ENCODE measurements at places on chromosomes 2 and 18.

- DNase-seq, result no peak
Measured at GRCh38 chr2:65386989-65387388, 45.4 kb downstream of the SPRED2 start.

DNA sequence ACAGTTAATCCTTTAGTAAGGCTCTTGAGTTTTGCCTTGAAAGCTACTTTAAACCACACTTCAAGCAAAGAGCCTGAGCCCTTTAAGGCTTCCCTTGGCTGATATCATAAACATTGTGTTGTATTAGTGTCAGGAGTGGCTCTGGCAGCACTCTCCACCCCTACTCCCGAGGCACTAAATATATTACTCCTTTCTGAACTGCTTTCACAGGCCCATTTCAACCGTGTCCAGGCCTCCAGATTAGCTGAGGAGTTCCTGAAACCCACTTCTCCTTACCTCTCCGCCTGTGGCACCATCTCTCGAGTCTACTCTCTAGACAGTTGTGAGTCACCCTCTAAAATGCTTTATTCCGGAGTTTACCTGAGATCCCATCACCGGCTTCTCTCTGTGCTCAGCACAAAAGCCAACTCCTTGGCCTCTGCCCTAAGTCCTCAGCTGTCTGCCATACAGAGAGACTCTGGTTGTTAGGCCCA lies 14.4 kb upstream of the STON1 start:
- DNase-seq, result no peak

DNA sequence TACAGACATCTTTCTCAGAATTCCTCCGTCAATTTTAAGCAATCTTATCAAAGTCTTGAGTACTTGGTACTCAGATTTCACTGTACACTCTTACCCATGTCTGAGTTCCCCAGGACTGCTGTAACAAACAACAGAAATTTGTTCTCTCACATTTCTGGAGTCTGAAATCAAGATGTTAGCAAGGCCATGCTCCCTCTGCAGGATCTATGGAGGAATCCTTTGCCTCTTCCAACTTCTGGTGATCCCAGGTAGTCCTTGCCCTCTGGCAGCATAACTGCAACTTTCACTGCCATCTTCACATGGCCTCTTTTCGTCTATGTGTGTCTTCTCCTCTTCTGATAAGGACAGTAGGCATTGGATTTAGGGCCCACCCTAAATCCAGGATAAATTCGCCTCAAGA lies 17.1 kb upstream of the CACNB4 start:
- no peak for DNase-seq

GRCh38 chr2:184597571-184597991 lies 748 bp upstream of the ZNF804A start:
- no peak for DNase-seq

DNA sequence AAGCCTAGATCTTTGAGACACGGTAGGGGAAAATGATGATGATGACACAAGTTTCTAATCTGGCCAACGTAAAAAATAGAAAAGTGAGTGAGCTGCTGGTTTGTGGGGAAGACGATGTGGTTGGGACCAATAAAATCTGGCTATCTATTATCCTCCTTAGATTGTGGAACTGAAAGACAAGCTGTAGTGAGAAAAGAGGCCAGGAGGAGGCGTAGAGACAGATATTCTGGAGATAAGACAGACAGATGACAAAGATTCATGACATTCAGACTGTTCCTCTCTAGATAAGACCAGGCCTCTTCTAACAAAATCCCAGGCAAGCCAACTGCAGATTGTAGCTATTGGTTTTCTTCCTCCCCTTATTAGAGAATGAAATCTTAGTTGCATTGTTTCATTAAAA lies 376.3 kb upstream of the UBE2E3 start:
- DNase-seq, result no peak

DNA sequence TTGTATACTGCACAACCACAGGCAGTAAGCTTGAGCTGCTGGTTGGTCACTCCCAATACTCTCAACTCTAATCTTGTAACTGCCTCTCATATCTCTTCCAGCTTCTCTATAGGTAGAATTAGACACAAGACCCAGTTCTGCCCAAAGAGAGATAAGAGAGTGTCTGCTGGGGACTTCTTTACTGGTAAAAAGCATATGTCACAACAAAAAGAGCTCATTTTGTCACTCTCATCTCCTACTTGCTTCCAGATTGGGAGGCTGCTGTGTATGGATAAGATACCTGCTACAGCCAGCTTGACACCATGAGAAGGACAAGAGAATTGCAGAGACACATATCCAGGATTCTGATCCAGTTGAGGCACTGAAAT lies 165.2 kb downstream of the PTH2R start:
- no peak for DNase-seq

DNA sequence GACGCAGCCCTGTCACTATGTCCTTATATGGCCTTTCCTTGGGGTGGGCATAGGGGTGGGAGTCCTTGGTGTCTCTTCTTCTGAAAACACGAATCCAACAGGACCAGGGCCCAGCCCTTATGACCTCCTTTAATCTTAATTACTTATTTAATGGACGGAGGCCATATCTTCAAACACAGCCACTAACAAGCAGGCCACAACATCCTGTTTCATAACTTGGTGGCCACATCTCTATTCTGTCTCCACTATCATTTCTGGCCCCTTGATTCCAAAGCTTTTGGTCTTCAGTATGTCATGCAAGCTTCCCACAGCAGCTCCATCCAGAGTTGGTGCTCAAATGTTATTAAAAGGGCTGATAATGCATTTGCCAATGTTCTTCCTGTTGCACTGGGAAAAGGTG lies 287.3 kb upstream of the SMIM21 start:
- no peak for DNase-seq

DNA sequence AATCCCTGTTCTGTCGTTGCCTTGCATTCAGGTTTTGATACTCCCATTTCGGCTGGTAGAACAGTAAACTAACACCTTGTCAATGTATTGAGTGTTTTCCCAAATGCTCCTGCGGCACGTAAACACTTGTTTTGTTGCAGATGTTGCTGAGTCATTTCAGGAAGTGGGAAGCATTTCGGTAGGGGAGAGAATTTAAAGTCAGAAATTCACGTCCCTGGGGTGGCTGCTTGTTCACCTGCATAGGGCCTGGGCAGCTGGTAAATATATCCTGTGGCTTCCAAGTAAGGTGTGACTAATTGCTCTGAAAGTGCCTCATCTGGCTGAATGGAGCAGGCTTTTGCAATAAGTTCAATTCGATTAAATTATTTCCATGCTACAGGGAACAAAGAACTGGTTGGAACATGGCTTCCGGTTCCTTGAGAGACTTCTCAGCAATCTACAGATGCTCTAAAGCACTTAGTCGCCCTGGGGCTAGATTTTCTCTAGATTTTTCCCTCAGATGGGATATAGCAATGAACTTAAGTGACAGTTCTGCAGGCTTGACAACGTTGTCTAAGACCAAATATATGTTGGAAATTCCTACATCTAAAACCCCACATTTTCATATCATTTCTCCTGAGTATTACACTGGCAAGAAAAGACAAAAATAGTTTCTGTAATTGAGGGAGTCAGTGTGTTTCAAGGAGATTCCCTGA lies 5.2 kb downstream of the GALR1 start:
- no peak for DNase-seq

- no peak for DNase-seq
Measured at GRCh38 chr18:50143294-50143693, 51.7 kb downstream of the MYO5B start.

GRCh38 chr2:79138385-79138784 lies 18.1 kb downstream of the REG1A start:
- DNase-seq, result no peak

DNA sequence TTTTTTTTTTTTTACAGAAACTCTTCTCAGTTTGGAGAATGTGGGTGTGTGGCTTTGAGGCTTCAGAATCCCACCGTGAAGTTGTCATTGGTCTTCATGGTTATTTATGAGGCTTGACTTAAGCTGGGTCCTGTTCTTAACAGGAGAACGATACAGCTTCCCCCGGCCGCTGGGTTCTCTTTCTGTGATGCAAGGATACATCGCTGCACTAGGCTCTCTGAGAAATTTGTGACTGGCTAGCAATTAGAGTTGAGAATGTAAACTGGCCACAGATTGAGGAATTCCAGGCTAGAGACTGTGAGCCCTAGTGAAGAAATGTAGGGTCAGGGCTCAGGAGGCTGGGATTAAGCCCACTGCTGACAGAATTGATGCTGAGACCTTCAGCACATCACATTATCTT lies 29.8 kb downstream of the MGAT5 start:
- no peak for DNase-seq

DNA sequence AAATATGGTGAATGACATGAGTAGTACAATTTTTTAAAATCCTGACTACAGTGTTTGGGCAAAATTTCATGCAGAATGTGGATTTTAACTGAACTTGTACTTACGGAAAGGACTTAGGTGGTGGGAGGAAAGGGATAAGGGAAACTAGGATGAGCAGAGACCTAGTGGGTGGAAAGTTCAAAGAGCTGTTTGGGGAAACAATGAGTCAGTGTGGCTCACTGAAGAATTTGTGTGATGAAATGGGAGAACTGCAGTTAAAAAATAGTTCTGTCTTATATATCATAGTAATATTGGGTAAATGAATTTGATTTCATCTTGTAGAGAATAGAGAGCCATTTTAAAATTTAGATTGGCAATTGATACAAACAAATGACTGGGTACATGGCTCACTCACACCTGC lies 220.1 kb upstream of the CTAGE1 start:
- no peak for DNase-seq

DNA sequence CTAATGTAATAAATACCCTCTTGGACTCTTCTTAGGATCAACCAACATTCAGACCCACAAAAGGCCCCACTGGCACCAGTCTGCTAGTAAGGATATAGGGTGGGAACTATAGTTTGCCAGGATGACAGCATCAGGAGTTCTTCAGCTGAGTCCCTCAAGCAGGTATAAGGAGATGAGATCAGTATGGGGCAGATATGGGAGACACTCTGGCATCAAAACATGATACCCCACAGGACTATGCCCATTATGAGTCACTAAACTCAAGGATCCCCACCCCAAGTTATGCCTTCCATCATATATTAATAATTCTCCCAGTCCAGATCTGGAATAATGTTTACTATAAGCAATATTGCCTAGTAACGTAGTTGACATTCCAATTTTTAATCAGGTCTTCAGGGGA lies 83.1 kb upstream of the CCDC141 start:
- no peak for DNase-seq

GRCh38 chr18:69987870-69988269 lies 40.2 kb upstream of the CD226 start:
- no peak for DNase-seq

DNA sequence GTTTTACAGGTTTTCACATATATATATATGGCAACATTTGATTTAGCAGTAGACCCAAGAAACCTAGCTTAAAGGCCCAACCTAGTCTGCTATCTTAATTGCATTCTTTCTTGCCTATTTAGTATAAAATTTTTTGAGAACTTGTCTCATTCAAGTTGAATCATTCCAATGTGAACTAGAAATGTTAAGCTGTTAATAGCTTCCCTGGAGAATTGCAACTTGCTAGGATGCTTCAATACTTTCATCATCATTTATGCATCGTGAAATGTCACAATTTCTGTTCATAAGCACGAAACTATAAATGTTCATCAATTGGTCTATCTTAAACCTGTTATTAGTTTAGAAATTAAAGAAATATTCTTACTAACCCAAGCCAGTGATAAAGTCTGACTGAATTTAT lies 217.6 kb downstream of the BABAM2 start:
- DNase-seq, result no peak

DNA sequence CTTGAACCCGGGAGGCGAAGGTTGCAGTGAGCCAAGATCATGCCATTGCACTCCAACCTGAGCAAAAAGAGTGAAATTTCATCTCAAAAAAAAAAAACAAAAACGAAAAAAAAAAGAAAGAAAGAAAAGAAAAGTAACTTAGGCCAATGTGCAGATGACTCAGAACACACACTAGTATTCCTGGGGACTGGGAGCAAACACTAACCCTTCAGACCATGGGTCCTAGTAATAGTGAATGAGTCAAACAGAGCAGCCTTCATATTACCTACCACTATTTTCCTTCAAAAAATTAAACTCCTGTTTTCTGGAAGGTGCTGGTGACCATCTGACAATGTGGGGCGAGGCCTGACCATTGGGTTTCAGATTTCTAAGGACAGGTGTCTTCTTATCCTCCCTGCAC lies 253.4 kb downstream of the PIEZO2 start:
- no peak for DNase-seq

GRCh38 chr18:49590608-49591007 lies 28.8 kb downstream of the LIPG start:
- DNase-seq, result no peak

DNA sequence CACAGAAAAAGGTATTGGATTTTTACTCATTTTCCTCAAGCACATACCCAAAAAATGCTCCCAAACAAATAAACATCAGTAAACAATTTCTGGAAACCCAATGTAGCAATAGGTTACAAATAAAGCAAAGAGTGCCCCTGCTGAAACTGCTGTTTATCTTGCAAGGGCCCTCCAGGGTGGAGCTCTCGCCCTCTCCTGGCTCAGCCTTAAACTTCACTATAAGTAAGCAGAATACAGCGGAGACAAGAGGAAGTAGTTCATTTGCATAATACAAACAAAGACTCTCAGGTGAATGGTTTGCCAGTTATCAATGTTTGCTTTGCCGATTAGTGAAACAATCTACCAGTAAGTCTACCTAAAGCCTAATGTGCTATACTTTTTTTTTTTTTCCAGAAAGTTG lies 437.6 kb downstream of the DLGAP1 start:
- DNase-seq, result no peak

DNA sequence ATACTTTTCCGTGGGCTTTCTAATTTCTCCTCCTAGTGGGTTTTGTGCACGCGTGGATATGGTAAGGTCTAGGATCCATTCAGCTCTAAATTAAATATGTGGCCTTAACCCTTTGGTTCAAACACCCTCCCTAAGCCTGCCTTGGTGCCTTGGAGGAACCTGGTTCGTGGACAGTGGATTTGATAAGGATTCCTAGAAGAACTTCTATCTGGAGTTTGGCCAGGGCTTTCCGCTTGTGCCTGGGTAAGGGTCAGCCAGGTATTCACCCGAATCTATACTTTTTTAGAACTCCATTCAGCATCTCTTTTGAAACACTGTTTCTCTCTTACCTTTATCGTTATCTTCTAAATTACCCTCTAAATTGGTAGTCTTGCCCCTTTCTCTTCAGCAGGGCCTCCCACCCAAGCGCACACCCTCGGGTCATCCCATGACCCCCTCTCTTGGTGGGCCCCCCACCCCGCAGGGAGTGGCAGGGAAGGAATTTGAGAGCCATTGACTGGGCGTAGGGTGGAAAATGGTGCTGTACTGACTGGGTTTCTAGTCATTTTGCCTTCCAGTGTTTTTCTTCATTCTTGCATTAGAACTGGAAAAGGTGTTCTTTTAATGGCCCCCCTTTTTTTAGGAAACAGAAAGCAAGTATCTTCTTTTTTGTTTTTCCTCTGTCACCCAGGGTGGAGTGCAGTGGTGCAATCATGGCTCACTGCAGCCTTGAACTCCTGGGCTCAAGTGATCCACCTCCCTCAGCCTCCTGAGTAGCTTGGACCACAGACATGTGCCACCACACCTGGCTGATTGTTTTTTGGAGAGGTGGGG lies 1.8 kb downstream of the SOCS6 start:
- DNase-seq, result no peak

Measured in NCI-H1436 treated with DMSO at 0.1 percent for 48 hours (cell line).